ENCODE measurements at places on chromosomes 7 and 10.
A peak's percentile ranks its signal among the peaks of the same experiment; 100 is the strongest.

DNA sequence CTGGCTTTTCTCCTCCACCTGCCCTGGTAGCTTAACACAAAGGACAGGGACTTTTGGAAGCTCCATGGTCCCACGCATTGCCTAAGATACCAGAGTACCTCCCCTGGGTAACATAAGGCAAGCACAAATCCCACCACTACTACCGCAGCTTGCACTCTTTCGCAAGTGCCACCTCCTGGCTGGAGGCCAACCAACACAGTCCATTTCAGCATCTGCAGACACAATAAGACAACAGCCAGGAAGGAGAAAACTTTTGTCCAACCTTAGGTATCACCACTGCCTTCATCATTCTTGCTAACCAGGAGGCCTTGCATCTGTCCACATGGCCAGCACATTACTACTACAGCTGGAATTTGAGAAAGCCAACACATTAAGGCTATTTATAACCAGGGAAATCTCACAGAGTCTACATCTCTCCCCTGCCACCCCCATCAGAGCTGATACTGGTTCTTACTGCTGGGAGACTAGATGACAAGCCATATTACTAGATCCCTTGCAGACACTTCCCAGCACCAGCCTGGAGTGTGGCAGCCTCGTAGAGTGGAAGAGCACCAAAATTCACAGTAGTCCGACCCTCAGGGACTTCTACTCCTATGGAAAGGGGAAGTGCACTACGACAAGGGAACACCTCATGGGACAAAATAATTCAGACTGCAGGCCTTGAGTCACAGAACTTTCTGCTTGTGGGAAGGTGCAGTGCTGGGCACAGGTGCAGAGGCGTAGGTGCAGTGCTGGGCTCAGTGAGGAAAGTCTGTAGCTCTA, 39.8 kb upstream of the CDK13 start:
- DNase-seq = no peak

DNA sequence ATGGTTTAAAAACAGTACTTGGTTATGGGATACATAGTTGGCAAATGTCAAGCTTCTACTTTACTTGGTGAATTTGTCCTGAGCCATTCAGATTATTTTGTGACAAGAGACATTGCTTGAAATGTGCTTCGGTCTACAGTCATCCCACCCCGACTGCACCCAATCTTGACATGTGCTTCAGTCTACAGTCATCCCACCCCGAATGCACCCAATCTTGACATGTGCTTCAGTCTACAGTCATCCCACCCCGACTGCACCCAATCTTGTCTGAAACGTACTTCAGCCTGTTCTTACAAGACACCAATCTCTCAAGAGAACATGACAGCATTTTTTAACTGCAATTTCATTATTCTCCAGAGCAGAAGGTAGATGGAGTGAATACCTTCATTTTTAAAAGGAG, 47.8 kb downstream of the PRKCQ start:
- no peak for DNase-seq

DNA sequence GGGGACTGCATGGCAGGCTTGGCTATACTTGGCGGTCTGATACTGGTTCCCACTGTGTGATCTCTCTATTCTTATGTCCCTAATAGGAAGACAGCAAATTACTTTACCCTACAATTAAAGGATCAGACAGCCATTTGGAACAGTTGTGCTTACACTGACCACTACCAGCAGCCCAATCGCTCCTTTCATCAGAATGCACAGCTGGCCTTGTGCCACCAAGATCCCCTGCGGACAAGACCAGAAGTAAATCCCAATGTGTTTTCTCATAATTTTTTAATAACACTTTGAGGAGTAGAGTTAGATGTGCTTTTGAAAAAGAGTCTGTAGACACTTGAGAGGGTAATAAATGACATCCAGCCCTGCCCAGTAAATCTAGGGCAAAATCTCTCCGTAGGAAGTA, 297.2 kb upstream of the ZNF32 start:
- no peak for DNase-seq

GRCh38 chr10:21912625-21913024, 90.9 kb downstream of the DNAJC1 start:
- no peak for DNase-seq

DNA sequence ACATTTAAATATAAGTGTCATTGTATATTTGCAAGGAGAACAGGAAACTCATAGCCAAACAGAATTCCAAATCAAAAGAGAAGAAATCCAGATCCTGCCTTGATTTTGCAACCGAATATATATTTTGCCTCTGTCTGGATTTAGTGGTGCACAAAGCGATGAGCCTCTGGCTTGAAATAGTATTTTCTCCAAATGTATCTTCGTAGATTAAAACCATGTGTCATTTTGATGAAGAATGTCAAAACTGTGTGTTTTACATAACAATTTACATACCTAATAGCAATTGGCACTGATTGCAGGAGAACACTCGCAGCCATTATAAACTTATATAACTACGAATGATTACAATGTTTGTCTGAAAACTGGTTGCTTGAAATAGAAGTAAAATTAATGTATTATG, 156.4 kb downstream of the ARID5B start:
- DNase-seq = no peak

DNA sequence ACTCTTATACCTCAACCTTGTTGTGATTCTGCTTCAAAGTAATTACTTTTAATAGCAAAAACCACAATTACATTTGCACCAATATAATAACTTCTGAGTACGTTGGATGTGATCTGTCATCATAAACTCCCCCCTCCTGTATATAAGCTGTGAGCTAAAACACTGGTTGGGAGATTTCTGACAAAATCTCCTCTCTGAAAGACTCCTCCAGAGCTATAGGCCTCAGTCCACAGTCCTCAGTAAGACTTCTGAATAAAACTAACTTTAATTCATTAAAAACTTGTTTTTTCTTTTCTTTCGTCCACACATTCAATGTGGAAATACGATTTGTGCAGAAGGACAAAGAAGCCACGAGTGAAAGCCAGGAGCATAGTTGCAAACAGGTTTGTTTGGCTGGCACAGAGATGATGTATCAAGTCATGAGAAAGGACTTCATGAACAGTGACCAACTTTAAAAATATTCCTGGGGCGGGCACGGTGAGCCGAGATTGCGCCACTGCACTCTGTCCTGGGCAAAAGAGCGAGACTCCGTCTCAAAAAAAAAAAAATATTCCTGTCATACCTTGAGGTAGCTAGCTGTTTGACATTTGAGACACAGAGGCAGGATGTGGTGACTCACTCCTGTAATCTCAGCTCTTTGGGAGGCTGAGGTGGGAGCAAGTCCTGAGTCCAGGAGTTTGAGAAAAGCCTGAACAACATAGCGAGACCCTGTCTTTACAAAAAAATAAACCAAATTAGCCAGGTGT, 91.1 kb upstream of the ARHGAP21 start:
- DNase-seq = no peak

GRCh38 chr7:87345962-87346371, 503 bp downstream of the CROT start:
- DNase-seq = no peak

- DNase-seq = no peak
Measured at GRCh38 chr7:133676805-133677370, 424.0 kb downstream of the EXOC4 start.

DNA sequence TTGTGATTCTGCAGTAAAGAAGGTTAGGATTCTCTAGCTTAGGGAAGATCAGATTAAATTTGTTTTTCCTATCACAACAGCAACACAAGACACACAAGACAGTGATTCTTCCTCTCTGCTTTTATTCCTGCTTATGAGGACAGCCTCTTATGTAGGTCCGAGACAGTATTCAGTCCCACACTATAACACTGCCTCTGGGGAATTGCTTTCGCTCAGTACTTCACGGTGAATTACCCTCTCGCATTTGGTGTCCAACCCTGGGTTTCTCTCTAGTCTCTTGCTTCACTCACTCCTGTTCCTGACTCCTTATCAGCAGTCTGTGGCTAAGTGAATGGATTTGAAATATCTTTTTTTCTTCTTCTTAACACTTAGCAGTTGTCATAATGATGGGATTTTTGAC, 1.7 kb downstream of the HIF1AN start:
- DNase-seq = no peak

- no peak for DNase-seq
Measured at GRCh38 chr10:102159051-102159597, 6.9 kb downstream of the NOLC1 start.

DNA sequence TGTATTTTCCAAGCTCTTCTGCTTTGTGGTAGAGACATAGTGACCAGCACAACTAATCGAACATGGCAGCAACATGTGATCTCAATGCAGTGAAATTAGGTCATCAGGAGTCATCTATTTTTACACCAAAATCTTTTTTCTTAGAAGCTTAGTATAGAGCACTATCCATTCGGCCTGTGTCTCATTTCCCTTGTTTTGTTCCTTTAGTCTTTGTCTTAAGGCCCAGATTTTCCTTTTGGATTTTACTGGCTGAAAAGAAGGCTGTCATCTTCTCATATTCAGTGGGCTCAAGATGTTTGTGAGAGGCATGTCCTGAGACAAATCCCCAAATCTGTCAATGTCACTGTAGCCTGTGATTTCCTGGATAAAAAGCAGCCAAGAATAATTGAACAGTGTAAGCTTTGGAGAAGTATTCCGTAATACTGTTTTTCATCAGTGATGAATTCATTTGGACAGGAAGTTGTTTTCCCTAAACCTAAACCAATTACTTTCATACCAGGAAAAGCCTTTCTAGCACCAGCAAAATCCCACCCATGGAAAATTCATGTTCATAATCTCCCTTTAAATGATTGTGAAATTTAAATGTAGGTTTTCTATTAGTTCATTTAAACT, 55.2 kb downstream of the MAGI2 start:
- no peak for DNase-seq

GRCh38 chr10:55374060-55374459, 573.0 kb upstream of the PCDH15 start:
- no peak for DNase-seq

GRCh38 chr7:23449941-23450340, 20.4 kb downstream of the IGF2BP3 start:
- DNase-seq = no peak

DNA sequence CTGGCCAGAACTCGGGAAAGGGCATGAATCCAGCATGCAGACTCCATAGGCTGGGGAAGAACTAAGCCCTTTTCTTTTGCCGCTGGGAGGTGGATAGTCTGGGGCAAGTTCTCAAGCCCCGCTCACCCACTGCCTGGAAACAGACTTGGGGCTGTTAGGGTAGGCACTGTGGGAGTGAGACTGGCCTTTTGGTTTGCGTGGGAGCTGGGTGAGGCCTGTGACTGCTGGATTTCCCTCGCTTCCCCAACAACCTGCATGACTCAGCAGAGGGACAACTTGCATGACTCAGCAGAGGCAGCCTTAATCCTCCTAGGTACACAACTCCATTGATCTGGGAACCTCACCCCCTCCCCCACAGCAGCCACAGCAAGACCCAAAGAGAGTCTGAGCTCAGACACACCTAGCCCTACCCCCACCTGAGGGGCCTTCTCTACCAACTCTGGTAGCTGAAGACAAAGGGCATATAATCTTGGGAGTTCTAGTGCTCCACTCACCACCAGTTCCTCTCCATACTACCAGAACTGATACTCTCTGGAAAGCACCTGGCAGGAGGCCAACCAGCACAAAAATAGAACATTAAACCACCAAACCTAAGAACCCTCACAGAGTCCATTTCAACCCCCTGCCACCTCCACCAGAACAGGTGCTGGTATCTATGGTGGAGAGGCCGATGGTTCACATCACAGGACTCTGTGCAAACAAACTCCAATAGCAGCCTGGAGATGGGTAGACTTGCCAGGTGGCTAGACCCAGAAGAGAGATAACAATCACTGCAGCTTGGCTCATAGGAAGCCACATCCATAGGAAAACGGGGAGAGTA, 81.4 kb upstream of the LAMB4 start:
- no peak for DNase-seq

DNA sequence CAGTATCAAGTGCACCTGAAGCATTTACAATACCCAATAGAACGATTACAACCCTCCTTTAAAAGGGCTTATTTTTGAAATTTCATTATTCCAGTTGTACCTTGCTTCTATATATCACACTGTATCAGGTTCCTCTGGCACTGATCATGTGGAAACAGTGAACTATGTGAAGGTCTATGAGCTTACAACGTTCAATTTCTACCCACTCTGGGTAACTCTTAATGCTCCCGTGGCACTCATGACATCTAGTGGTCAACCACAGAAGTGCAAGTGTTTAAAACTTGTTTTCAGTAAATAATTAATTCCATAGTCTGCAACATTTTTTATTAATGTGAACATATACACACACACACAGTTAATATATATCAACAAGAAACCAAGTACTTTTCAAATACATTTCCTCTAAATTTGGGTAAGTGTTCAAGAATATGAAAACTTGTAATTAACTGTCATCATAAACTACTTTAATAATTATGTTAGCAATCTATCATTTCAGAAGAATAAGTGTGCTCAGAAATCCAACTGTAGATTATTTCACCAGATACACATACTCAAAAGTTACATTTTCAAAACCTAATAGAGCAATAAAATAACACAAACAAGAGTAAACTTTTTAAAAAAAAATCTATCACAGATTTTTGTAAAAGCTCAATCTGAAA, 61.0 kb downstream of the MPP7 start:
- DNase-seq = peak; percentile 4

GRCh38 chr7:138864667-138865066, 66.7 kb upstream of the ATP6V0A4 start:
- no peak for DNase-seq

DNA sequence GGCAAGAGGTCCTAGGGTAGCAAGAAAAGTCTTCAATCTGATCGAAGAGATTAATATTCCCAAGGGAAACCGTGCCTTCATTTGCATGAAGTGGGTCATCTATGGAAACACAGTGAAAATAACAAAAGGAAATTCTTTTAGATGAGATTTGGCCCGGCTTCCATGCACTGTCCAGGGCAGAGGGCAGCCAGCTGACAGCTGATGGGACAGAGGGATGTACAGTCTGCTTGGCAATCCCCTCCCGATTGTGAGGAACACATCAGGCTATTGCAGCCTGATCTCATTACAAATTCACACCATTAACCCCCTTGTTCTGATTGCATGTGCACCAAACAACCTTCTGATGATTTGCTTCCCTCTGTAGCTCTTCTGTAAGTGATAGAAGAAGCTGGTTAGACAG, 105.3 kb downstream of the FRMD4A start:
- DNase-seq = no peak

- DNase-seq = no peak
Measured at GRCh38 chr10:3782451-3783315, 2.3 kb downstream of the KLF6 start.

DNA sequence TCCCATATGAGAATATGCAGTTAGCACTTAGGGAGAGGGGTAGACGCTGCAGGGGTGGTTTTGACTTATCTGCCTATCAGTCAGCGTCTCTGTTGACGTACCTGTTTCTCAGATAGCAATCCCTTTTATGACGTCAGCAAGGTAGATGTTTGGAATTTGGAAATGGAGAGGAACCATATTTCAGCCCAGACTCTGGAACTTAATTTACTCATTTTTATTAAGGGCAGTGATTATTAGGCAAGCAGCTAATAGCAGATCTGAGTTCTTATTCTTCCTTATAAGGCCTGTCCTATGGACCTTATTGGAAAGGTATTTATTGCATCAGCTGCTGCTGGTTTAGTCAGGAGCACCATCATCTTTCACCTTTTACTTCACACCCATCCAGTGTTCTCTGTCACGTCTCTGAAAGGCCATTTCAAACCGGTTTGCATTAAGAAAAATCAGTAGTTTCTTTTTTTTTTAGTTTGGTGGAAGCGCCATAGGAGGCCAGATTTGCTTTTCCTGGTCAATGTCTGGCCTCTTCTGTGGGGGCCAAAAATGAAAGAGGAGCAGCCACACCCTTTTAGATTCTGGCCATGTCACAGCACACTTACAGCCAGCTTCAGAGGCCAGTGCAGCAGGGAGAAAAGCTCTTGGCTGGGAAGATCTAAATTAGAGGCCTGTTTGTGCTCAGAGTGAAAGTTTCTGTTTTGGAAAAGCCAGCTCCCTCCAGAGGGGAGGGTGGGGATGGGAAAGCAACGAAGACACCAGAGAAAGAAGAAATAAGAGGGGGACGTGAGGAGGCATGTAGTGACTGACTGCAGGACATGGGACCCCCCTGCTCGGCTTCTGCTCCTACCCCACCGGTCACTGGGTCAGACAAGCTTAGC, 146.3 kb downstream of the TCF7L2 start:
- no peak for DNase-seq

Measured in activated CD8-positive, alpha-beta memory T cell treated with anti-CD3 and anti-CD28 coated beads for 1 hour (primary cell).